ENCODE measurements at places on chromosomes 5 and 9.

GRCh38 chr9:88436379-88436778 is 48.1 kb downstream of the SPIN1 start:
- no peak for DNase-seq

- DNase-seq, result no peak
These were observed 154.8 kb downstream of the RAB3C start for GRCh38 chr5:58737671-58738070.

- DNase-seq, result no peak
These were observed 479.0 kb downstream of the CAAP1 start for GRCh38 chr9:26413611-26414010.

DNA sequence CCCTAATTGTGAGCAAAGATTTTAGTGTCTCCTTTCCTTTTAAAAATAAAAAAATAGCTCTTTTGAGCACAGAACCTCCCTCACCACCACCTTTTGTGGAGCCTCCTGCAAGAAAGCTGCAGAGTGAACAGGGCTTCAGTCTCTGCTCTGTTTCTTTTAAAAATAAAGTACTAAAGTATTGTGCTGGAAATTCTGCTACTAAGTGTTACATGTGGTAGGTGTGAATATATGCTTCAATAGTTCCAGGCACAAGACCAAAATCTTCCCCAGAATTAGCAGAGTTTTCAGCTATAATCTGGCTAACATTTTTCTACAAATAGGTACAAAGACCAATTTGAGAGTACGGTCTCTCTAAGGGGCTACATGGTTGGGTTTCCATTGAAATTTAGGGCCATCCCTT is 40.3 kb upstream of the NFIB start:
- DNase-seq, result no peak

GRCh38 chr5:68544091-68544647 is 328.6 kb downstream of the PIK3R1 start:
- DNase-seq, result no peak
